ENCODE measurements at places on chromosomes 5 and 9.

- DNase-seq, result no peak
These were observed 22.1 kb downstream of the GFPT2 start for GRCh38 chr5:180330810-180331646.

DNA sequence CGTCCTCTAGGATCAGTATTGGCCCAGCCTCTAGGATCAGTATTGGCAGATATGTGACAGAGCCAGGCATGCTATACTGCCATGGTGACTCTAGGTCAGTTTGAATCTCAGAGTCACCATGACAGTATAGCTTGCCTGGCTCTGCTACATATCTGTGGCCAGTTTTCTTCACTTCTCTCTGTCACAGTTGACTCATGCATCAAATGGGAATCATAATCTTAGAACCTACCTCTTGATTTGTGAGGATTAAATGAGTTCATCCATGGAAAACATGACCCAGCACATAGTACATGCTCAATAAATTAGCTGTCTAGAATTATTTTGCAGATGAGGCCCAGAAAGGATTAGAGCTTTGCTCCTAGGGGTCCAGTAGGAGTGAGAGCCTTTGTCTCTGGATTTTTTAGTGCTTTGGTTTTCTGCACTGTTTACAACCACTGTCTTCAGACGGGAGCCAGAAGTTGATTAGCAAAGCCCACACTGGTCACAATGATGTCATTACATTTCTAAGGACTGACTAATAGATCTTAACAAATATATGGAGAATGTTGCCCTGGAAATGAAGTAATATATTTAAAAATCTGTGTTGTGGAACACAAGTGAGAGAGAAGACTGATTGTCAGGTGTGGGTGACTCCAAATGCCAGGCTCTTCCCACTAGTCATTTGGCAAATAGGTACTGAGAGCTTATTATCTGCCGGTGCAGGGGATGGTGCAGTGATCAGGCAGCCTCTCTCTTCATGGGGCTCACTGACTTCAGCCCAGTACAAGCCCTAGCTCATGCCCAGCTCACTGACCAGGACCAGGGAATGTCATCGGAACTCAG lies 76.0 kb downstream of the COL15A1 start:
- no peak for DNase-seq

DNA sequence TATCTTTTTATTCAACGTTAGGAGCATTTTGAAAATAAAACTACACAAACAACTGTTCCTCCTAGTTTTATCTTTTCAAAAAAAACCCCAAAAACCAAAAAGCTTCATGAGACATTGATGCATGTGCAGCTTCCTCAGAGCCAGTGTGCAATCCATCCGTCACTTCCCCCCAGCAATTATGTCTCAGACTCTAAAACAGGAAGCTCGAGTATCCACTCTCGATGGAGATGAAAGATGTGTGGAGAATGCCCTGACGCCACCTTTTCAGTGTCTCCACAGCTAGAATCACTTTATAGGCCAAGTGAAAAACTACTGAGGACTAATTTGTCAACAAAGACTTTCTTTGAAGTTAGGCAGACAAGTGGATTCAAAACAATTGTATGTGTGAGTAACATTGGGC lies 408.9 kb upstream of the SMARCA2 start:
- no peak for DNase-seq

DNA sequence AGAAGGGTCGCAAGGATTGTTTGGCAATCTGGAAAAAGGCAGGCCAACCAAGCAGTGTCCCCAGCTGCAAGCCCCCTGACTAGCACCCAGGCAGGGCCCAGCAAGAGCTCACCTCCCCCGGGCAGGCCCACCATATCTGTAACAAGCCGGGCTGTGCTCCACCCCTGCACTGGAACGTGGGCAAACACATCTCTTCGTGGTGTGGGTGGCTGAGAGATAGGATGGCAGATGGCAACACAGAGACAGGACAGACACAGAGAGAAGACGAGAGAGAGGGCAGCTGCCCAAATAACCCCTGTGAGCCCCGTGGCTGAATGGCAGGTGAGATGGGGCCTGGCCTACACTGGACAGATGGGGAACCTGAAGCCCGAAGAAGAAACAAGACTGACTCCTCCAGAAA lies 9.4 kb downstream of the BBLN start:
- DNase-seq, result no peak

GRCh38 chr9:111909444-111909843 lies 12.8 kb downstream of the UGCG start:
- DNase-seq, result no peak

GRCh38 chr9:14961372-14962068 lies 51.3 kb upstream of the FREM1 start:
- no peak for DNase-seq

DNA sequence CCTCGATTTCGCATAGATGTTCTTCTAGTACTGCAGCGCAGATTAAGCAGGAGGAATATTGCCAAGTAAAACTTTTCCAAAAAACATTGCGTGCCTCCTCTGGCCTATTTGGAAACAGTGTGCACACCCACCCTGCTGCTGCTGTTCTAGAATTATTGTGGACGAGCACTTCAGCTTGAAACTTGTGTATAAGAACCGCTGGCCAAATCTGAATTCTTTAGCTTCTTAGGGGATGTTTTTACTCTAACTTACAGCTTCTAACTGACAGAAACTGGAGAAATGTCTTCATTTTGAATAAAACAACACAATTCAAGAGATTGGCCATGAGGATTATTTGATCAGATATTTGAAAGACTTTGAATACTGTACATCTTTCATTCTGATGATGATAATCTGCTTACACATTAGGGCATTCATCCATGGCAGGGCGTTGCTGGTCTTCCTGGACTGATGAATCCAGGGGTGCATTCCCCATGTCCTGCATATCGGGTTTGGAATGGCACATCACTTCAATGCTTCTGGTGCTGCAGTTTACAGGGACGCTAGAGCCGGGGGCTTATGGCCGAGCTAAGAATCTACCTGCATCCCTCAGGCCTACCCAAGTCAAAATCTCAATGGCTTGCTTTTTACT lies 6.5 kb downstream of the ADAMTS16 start:
- no peak for DNase-seq

DNA sequence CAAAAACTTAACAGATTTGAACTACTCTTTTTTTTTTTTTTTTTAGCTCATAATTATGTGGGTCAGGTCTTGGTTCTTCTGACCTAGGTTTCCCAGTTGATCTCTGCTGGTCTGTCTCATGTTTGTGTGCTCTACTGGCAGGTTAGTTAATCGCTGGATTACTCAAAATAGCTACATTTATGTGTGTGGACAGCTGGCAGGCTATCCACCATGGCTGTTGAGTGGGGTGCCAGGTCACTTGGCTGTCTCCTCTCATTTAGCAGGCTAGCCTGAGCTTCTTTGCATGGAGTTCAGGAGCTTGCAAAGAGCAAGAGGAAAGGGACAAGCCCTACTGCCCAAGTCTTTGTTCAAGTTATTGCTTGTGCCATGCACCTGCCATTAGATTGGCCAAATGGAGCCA lies 9.3 kb downstream of the ADCY2 start:
- no peak for DNase-seq

DNA sequence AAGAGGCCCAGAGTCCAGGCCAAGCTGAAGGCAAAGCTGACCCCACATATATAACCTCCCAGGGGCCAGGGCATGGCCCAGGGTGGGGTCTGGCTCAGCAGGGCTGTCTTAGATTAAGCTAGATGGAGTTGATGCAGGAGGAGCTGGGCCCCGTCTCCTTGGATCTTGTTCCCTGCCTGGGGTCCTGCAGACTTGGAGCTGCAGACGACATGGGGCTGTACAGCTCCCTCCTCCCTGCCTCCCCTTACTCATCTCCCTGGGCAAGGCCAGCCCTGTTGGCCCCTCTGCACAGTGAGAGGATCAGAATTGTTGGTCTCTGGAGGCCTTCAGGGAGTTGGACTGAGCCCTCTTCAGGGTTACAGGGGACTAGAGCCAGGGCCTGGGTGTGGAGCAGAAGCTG lies 134.9 kb downstream of the RGS3 start:
- DNase-seq, result no peak

DNA sequence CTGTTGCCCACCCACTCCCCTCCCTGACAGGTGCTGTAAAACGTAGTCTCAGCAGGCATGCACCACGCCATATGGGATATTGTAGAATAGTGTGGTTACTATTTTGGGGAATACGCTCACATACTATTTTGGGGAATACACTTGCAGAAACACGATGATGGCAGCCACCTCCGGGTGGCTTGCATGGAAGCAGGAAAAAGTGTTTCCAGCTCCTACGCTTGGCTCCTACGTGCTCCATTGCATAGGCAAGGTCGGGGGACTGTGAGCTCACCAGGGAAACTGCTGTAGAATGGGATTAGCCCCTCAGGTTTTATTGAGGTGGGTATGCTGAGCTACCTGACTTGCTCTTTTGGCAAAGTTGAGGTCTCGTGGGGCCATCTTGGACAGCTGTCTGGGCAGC lies 160.3 kb upstream of the NFIL3 start:
- no peak for DNase-seq

DNA sequence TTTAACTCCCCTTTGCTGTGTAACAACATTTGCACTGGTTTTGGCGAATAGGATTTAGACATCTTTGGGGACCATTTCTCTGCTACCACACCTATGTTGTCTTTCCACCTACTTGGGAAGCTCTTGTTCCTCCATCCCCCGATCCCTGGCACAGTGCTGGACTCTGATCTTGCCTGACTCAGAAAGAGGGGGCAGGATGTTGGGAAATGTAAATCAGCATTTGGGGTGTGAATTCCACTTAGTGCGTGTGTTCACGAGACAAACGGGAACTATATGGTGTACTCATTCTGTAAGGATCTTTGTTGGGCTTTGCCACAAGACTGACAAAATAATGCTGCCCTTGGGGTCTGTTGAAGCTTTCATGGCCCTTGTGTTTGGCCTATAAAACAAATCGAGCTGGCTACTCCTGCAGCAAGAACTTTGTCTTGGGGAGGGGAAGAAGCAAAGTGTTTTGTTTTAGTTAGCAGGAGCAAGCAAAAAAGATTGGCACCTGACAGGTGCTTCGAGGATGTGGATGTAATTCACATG lies 18.5 kb downstream of the TMEM268 start:
- no peak for DNase-seq

- DNase-seq, result no peak
These were observed 82.9 kb downstream of the CEMIP2 start for GRCh38 chr9:71685394-71685793.

DNA sequence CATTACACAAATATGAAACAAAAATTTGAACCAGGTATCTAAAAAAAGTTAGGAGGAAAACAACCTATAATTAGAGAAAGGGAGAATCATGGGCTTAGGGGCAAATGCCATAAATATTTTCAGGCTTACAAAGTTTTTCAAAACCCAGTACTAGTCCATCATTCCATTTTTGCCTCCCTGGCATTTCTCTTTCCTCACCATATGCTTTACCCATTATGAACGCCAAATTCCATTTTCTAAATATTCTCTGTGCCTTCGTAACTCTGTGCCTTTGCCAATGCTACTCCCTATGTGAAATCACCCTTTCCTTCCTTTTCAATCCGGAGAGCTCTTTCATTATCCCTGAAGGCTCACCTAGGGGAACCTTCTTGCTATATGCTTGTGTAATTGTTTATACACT lies 434.1 kb downstream of the ZSWIM6 start:
- no peak for DNase-seq

- no peak for DNase-seq
These were observed 32.4 kb downstream of the C9 start for GRCh38 chr5:39331861-39332381.

GRCh38 chr9:81410201-81410600 lies 279.1 kb downstream of the TLE1 start:
- DNase-seq, result no peak

GRCh38 chr9:93258818-93259489 lies 75.0 kb downstream of the WNK2 start:
- no peak for DNase-seq

DNA sequence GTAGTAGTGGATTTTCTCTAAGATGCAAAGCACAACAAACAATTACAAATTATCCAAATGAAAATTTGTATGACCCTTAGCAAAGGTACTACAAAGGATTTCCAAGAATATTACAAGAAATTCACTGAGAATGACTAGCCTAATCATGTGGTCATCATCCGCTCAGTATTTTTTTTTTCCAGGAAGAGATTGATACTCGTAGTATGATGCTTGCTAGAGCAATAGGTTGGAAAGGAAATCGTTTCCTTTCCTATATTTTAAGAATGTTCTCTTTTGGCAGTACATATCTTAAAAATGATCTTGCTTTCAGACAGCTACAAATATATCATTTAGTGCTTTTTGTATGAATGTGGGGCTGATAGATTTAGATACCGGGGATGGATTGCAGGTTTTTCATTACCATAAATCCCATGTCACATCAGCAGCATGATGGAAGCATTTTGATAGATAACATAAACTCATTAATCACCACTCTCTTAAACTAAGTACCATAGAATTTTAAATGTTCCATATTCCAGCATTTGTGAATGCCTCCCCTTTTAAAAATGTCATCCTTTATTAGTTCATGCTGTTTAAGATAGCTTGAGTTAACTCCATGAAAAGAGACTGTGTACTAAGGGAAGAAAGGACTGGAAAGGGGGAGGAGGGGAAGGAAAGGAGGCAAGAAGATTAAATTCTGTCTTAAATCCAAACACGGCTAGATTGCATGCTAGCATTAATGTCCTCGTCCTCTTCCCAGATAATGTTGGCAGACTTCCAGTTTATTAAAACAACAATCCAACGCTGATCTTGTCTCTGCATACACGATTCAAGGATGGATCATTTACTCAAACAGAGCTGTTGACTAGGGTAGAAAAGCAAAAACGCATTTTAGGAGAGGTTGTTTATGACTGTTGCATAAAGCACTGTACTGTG lies 311.7 kb upstream of the ZNF608 start:
- peak; percentile 21 for DNase-seq

GRCh38 chr5:178383301-178383918 lies 150.8 kb upstream of the PHYKPL start:
- no peak for DNase-seq

GRCh38 chr9:21507483-21507790 lies 25.3 kb upstream of the IFNE start:
- no peak for DNase-seq

DNA sequence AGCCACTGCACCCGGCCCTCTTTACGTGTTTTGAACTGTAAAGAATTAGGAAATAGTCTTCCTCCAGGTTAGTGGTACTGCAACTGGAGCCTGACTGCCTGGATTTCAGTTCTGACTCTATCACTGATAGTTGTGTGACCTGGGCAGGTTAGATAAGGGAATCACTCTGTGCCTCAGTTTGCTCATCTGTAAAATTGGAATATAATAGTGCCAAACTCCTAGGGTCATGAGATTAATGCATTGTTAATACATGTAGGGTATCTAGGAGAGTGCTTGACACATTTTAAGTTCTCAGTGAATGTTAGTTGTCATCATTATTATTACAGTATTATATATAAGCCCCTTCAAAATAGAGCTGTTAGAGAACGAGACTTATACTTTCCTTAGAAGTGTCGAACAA lies 72.5 kb upstream of the FSD1L start:
- DNase-seq, result no peak

GRCh38 chr5:174573221-174573994 lies 151.0 kb upstream of the MSX2 start:
- no peak for DNase-seq

- no peak for DNase-seq
These were observed 28.3 kb downstream of the PTPN3 start for GRCh38 chr9:109469646-109470358.

DNA sequence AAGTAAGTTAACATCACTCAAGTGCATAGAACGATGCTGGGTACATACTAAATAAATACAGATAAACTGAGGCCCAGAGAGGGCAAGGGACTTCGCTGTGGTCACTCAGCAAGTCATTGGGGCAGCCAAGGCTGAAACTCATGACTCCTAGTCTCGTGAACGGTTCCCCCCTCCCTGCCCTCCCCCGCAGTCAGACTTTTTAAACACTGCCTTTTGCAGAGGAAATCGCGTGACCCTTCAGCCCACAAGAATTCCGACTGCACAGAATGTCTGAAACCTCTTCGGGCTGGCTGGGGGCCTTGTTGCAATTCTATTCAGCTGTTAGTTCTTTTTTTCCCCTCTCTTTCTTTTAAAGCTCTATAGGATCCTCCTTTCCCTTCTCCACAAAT lies 28.1 kb downstream of the NEK6 start:
- DNase-seq, result no peak

Data from NCI-H510A (cell line).